ENCODE measurements at places on chromosomes 6 and 20.

- no peak for DNase-seq
Observed at GRCh38 chr6:43778131-43778855, 8.3 kb downstream of the VEGFA start.

GRCh38 chr20:951384-952169 lies 35.4 kb upstream of the ANGPT4 start:
- DNase-seq = no peak

DNA sequence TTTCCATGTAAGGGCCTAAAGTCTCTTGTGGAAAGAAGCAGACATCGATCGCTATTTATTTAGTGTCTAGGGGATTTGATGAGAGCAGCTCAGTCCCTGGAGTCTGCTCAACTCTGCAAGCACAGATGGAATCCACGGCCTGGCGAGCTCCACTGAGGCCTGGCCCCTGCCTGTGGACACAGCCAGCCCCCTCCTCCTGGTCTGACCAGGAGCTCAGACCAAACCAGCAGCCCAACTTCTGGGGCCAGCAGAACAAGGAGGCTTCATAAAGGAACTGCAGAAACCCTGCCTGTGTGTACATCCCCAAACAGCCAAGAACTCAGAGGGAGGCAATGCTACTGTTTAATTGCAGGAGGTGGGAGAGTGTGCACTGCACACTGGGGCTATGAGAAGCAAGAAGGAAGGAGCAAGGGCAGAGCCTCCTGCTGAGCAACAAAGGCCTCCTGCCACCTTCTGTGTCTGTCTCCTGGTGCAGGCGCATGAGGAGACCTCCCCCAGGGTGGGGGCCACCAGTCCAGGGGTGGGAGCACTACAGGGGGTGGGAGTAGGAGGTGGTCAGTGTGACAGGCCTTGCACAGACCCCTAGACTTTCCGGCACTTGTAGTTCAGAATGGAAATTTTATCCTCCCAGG lies 3.8 kb downstream of the CST5 start:
- DNase-seq = no peak

DNA sequence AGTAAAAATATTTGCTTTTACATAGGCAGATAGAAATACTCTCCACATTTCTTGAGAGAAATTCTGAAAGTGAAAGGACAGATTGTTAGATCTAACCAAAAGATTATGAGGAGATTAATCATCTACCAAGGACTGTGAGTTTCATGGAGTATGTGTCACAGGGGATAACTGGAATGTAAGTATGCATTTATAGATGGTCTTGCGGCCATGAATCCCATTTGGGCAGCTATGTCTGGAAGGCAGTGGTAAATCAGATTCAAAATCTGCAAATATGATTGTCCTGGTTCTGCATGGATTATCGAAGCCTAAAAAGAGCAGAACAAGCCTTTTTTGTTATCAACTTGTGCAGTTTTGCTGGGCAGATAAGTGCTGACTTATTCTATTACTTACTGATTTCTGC lies 293.8 kb downstream of the RFPL4B start:
- DNase-seq = no peak

- DNase-seq = no peak
Observed at GRCh38 chr6:4130357-4130987, 4.9 kb downstream of the ECI2 start.

DNA sequence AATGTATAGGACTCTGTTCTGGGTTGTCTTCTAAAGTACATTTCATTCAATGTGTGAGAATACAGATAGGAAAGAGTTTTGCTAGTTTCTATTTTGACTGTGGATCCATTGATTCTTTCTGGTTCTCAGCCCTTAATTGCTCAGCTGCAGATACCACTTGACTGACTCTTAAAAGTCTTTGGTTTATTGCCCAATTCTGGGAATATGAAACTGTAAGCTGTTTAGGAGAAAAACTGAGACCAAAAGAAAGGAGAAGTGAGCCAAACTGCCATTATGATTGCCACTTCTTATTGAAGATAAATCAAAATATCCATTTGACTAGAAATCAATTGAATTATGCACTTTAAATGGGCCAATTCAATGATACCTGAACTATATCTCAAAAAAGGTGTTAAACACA lies 211.4 kb downstream of the ESR1 start:
- DNase-seq = no peak

GRCh38 chr6:157229713-157230112 lies 93.6 kb downstream of the TMEM242 start:
- DNase-seq = no peak

DNA sequence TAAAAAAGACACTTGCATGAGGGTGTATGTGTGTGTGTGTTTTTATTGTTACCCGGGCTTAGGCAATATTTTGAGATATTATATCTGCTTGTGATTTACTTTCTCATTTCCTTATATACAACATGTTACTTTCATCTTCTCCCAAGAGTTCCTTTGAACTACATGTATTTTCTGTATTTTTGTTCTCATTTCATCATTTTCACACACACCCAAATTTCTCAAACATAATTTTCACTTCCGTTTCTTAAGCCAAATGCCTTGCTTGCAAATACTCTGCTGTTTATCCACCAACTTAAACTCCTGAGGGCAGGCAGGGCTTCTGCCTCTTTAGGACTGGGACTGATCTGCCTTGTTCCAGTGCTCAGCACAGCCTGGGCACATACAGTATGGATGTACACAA lies 69.3 kb upstream of the FYN start:
- no peak for DNase-seq

DNA sequence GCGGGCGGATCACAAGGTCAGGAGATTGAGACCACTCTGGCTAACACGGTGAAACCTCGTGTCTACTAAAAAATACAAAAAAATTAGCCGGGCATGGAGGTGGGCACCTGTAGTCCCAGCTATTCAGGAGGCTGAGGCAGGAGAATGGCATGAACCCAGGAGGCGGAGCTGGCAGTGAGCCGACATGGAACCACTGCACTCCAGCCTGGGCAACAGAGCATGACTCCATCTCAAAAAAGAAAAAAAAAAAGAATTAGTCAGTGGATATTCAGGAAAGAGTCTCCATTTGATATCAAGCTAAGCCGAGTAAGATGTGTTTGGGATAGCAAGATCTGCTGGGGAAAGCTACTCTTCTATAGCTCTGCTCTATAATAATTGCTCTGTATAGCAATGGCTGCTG lies 41.0 kb downstream of the MOCS1 start:
- no peak for DNase-seq

DNA sequence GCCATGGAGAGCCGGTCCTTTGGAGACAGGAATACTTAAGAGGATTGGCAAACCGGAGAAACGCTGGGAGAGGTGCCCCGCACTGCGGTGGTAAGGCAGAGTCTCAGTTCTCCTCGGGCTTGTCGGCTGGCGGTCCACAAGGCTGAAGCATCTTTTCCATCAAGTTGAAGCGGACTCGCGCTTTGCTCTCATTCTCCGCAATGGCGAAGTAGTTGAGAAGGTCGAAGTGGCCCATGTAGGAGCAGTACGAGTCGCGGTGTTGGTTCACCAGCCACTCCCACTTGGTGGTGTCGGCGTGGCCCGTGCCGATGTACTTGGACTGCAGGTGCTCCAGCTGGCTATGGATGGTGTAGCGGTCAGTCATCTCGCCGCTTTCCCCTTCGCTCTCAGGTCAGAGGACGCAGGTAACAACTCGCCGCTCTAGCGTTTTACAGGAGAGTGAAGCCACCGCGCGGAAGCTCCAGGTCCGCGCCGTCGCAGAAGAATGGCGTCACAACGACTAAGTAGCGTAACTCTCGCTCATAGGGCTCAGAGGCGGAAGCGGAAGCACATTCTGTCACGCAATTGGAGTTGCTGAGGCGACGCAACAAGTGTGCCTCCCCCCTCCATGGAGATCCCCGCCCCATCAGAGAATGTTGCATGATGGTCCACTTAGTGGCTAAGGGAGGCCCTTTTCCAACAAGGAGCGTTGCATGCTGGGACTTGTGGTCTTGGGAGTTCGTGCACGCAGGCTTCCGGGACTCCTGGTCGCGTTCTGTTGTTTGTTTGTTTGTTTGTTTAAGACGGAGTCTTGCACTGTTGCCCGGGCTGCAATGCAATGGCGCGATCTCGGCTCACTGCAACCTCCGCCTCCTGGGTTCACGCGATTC lies at the start of gene SF3B5:
TSS of gene SF3B5 (minus strand) at position 440 of the 869 bp plus-strand sequence. CDS start at position 364, 76 bp downstream.
- DNase-seq = peak; percentile 93

- DNase-seq = no peak
Observed at GRCh38 chr6:27040244-27041042, 207.1 kb upstream of the PRSS16 start.

- DNase-seq = no peak
Observed at GRCh38 chr6:121711472-121711871, 276.0 kb downstream of the GJA1 start.

DNA sequence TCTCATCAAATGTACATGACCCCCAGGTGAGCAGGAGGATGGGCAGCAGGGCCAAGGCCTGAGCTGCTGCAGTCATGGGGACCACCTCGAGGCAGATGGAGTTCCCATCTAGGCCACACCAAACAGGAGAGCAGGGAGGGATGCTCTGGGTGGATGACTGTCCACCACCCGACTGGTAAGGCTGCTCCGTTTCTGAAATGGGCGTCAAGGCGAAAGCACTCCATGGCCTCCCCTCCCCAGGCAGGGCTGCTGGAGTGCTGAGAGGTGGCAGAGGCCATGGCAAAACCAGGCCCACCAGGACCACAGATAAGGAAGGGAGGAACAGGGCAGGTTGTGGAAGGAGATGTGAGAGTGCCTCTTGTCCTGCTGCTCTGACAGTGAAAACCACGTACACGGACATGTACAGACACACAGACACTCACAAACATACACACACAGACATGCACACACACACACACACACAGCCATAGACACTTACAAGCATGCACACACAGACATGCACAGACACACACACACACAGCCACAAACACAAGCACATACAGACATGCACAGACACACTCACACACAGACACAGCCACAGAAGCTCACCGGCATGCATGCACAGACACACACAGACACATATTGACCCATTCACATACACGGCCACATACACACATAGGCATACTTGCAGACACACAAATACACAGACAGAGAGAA lies 93.2 kb downstream of the PSMG4 start:
- no peak for DNase-seq

- DNase-seq = no peak
Observed at GRCh38 chr20:1840817-1841553, 54.2 kb upstream of the SIRPA start.

DNA sequence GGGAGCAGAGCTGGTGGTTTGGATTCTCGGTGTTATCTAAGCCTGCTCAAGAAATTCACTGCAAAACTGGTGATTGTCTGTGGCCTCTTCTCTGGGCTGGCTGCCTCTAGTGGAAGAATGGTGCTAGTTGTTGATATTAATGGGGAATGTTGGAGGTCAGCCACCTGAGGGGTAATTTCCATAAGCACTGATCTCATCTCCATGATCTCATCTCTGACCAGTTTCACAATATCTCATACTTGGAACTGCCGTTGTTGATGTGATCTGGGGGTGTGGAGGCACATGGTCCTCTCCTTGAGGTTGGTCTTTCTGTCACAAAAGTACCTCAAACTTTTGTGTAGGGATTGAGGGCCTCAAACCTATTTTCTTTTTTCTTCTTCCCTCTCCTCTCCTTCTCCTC lies 102.6 kb downstream of the CD109 start:
- DNase-seq = no peak

DNA sequence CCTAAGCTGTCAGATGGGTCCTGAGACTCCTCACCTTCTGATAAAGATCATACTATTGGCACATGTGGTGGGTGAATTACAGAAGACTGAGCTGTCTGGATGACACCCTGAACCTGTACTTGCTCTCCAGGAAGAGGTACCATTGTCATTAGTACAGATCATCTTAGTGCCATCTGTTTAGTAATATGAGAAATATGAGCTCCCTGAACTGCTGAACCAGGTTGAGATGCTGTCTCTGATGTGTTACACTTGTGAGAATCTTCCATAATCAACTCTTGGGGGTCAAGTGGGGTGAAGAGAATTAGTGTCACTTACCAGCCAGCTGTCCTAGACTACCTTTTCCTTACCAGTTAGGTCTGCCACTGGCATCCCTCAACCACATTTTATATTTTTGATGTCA lies 531.0 kb downstream of the EPHA7 start:
- no peak for DNase-seq

Data from germinal center (tissue), 1 donor.